ENCODE measurements at places on chromosomes 5 and 9.

DNA sequence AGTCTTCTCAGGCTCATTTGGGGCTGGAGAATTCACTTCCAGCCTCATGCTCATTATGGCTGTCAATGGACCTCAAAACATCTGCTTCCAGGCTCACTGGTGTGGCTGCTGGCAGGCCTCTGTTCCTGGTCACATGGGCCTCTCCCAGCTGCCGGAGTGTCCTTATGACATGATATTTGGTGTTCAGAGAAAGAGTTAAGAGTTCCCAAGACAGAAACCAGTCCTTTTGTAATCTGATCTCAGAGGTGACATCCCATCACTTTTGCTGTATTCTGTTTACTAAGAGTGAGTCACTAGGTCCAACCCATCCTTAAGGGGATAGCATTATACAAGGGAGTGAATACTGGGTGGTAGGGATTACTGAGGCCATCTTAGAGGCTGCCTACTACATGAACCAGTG, 104.6 kb downstream of the CACNA1B start:
- no peak for DNase-seq

DNA sequence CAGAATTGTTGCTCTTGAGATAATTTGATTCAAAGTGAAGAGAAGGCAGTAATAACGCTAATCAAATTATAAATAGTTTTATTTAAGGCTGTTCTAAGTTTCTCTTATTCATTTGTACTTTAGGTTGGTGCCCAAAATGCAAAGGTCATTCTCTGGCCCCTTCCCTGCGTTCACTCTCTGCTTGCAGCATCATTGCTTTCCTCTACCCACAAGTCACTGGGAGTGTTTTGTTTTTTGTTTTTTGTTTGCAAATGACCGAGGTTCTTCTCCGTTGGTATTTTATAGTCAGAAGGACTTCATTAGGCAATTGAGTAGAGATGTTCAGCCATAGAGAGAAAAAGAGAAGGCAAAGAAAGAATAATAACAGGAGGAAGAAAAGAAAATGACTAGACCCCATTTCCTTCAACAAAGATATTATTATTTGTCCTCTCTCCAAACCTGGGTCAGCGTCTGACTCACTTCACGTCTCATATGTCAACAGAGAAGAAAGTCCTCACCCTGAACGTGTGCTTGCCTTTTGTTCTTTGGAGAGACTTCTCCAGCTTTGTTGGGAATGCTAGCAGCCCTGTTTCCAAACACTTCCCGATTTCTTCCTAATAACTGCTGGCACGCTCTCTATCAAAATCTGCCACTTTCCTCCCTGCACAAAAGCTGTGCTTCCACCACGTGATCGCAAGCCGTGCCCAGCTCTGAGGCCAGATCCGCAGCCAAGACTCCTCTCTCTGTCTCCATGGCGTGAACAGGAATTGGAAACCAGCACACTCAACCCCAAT, 119.8 kb downstream of the EBF1 start:
- DNase-seq, result no peak

DNA sequence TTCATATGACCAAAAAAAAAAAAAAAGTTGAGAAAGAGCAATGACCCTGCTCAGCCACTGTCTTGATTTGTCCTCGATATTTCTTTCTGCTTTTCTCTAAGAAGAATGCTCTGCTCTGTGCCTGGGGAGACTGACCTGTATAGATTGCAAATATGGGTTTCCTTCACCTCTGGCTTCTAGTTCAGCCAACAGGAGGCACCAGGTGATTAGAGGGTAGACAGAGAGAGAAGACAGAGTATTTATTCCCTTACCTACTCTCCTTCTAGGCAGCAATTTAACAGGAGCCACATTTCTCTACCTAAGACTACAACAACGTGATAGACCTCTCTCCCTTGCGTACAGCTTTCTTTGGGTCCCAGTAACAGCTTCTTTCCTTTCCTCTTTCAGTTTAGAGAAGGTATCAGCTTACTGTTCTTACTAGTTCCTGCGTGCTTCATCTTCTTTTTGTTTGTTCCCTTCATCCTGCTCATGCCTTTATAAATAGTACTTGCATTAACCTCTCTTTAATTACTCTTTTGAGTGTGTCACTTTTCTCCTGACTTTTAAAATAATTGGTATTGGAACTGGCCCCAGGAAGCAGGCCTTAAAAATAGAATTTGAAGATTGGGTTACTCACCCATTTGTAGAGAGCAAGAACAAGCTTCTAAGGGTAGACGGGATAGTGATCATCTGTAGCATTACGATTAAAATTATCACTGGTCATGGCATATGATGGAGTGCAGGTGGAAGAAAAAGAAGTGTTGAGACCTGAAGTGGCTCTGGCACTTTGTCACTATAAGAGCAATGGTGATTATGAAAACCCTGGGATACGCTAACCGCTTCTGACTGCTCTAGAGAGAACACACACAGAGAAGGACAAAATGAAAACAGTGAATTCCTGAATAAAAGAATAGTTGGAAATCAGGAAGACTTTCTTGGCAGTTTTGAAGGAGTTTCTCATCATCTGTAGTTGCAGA, 161.2 kb upstream of the FSTL4 start:
- DNase-seq, result no peak

DNA sequence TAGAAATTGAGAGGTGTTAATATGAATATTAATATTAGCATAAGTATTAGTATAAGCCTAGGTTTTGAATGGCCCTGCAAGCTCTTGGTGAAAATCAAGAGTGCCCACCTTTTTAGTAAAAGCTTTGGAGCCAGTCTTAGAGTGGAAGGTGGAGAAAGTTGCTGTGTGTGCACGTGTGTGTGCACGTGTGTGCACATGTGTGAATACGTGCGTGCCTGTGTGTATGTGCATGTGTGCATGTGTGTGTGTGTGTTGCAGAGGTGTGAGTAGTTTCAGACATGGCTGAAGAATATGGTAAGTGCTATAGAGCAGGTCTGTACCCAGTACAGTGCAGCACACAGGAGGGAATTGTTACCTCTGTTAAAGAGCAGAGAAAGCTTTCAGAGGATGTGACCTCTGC, 74.3 kb downstream of the BOD1 start:
- no peak for DNase-seq

DNA sequence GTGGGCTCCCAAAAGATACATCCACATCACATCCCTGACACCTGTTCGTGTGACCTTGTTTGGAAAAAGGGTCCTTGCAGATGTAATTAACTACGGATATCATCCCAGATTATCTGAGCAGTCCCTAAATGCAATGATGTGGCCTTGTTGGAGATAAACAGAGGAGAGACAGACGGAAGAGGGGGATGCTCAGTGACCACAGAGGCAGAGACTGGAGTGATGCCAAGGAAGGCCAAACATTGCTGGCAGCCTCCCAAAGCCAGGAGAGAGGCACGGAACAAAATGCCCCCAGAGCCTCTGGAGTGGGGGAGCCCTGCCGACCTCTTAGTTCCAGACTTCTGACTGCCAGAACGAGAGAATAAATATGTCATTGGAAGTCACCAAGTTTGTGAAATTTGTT, 15.0 kb upstream of the VAV2 start:
- no peak for DNase-seq

DNA sequence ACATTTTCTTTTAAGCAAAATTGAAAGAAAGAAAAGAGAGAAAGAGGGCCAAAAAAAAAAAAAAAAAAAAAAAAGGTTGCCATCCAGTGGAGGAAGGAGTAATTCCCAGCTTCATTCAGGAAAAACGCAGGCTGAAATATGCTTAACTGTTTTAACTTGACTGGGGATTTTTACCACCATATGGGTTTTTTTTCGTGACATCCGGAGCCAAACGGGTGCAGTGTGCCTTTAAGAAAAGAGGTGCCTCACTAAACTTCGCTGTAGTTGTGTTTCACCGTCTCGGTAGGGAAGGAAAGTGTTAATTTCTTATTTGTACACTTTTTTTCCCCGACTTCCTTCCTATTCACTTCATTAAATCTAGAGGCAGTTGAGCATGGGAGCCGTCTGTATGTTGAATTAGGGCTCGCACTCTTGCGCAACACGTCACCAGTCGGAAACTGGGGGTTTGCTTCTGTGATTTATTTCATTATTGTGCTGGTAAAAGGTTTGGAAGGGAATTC, 143.0 kb downstream of the SMARCA2 start:
- DNase-seq, result no peak

Measured in NCI-H1417 treated with DMSO at 0.1 percent for 48 hours (cell line).